ENCODE measurements at places on chromosomes 4 and X.

GRCh38 chrX:9586992-9587392, 122.1 kb downstream of the TBL1X start:
- no peak for DNase-seq

DNA sequence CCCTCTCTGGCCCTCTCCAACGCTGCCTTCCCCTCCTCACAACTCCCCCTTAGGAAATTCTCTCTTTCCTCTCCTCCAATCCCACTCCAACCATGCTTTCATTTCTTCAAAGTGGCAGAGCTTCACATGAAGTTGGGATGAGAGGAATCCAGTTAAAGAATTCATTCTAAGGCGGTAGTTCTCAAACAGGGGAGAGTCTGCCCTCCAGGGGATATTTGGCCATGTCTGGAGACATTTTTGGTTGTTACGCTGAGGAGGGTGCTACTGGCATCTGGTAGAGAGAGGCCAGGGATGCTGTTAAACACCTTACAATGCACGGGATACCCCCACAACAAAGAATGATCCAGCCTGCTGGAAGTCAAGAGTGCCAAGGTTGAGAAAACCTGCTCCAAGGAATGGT, 40.5 kb upstream of the PHKA2 start:
- DNase-seq, result no peak

DNA sequence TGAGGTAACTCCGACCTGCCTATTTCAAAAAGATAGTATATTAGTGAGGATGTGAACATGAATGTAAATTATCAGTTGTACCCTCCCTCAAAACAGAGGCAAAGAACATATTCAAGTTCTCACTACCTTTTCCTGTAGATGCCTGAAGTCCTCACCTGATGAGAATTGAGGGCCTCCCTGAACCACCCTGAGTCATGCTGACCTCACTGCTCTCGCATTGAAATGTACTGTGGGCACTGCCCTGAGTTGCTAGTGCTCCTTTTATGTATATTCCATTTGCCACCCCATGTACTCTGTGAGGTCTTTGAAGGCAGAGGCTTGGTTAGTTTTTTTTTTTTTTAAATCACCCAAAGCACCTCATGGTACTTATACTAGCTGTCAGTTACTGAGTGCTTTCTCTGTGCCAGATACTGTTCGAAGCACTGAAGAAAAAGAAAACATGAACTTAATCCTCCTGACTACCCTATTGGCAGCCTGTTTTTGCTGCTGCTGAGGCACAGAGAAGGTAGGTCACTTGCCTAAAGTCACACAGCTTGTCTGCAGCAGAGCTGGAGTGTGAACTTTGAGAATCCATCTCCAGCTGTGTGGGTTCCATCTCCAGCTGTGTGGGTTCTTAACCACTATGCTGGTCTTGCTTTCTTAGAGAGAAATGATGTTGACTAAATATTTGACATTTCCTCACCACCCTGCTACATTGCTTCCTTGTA, 253.1 kb upstream of the GPC4 start:
- no peak for DNase-seq

DNA sequence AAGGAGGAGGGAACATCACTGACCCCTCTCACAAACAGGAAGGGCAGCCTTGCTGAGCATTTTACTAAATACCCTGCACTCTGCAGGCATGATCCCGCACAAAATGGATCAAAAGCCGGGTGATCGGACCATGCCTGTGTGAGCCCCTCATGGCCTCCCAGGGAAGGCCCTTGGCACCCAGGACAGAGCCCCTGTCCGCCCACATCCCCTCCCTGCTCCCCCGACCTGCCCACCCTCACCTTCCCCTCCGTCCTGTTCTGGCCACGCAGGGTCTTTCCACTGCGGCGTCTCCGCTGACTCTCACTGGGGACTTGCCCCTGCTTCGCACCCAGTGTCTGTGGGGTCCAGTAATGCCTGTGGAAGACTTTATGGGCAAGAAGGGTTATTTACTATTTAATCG, 105.0 kb downstream of the HMX1 start:
- no peak for DNase-seq

DNA sequence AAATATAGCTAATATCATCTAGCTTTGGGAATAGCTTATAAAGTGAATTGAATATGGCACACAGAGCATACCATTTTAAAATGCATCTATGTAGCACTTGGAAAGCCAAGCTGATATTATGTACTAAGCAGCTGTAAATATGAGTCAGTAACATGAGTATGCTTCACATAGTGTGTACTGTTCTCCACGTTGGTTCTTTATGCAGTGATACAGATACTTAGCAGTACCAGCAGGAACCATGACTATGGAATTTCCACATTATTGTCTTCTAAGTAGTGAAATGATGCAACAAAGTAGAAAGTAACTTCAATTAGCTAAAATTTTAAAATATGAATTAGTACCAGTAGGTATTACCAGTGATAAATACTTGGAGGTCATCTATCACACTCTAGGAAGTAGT, 320.1 kb downstream of the BMPR1B start:
- no peak for DNase-seq

GRCh38 chrX:74372272-74372671, 49.0 kb upstream of the SLC16A2 start:
- DNase-seq, result no peak

- no peak for DNase-seq
Measured at GRCh38 chr4:25180524-25181131, 20.4 kb upstream of the SEPSECS start.

- no peak for DNase-seq
Measured at GRCh38 chrX:118239913-118240698, 105.8 kb upstream of the WDR44 start.

GRCh38 chr4:10205223-10205622, 88.6 kb upstream of the WDR1 start:
- DNase-seq, result no peak

DNA sequence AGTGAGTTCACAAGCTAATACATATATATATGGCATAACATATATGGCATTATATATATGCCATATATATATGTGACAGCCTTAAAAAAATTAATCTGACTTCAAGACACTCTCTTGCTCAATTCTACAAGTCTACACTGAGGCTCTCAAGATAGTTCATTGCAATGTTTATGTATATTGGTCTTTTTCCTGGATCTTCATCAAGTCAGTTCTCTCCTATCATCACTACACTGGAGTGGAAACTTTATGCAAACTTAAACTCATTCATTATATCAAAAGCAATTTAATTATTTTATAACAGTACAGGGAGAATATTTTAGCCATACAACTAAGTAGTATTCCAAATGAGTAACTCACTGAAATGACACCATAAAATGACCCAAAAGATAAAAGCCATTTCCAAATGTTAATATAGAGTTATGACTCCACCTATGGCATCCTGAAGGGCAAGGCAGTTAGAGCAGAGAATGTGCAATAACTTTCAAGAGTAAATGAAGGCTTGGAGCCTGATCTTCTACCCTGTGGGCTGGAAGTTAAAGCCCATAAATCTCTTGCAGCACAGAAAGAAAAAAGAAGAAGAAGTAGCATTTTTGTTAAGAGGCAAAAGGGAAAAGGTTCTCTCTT, 176.3 kb upstream of the SLIT2 start:
- DNase-seq, result no peak

- DNase-seq, result no peak
Measured at GRCh38 chr4:122798101-122798500, 28.5 kb upstream of the FGF2 start.

- no peak for DNase-seq
Measured at GRCh38 chrX:27619975-27620374, 29.8 kb downstream of the DCAF8L2 start.

GRCh38 chr4:1862961-1863296, 7.0 kb upstream of the LETM1 start:
- DNase-seq, result no peak

DNA sequence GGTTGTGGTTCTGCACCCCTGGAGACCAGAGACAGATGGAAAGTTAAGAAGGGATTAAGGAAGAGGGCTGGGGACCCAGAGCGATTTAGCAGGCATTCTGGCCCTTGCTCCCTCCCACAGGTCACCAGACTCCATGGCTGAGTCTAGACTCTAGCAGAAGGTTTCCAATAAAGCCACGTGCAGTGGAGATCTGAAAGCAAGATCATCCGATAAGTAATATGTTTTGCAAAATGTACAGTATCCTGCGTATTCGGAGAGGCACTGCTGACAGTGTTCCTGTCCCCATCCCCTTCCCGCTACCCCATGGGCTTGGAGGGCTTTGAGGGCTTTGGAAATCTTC, 531 bp upstream of the GPRIN3 start:
- DNase-seq, result no peak

- DNase-seq, result no peak
Measured at GRCh38 chrX:44871114-44871645, 1.8 kb upstream of the KDM6A start.

DNA sequence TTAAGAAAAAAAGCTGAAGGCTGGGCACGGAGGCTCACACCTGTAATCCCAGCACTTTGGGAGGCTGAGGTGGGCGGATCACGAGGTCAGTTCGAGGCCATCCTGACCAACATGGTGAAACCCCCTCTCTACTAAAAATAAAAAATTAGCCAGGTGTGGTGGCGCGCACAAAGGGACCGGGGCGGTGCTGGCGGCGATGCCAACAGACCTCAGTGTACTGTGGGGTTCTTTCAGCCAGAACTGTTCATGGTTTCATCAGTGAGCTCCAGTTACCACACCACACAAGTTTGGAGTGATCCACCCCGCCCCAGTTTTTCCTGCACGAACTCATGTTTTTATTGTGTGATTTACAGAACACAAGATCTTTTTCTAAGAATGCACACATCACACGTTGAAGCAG, 21.2 kb upstream of the IRAK1 start:
- no peak for DNase-seq

DNA sequence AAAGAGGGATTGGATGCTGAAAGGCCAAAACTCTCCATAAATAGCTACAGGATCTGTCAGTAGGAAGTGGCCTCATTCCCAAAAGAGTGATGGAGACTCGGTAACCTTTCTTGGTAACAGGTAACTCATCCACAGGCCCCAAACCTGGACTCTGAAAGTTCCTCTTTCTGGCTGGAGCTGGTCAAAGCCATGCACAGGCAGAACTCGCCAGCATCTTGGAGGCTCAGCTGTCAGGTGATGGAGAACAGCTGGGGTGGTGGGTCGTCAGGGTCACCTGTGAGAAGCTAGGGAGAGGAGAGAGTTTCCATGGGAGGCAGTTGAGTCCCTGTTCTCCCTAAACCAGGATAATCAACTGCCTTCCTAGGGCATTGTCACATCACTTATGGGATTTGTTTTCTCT, 354.3 kb upstream of the GATB start:
- no peak for DNase-seq

DNA sequence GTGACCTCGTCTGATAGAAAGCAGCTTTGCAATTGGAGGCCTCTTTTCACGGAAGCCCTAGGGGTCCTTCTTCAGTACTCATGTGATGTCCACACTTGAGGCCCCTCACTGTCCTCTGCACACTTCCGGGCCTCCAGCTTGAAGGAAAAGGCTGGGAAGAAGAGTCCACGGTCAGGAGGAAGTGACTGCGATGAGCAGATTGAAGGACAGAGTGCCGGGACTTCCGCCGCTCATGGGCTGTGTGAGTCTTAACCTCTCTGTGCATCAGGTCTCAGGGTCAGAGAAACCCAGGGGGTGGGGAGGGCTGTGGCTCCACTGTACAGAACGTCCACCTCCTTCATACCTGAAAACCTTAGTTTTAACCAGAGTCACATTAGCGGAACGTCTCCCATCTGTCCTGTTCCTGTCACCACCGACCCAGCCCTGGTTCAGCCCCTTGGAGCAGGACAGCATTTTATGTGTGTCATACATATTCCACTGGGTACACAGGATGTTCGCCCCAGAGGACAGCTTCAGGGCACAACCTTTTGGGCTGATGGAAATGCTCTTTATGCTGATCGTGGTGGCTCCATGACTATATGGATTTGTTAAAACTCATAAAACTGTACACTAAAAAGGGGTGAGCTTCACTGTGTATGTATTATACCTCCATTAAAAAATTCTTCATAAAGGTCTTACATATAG, 51.0 kb upstream of the SORCS2 start:
- no peak for DNase-seq

GRCh38 chr4:179709961-179710624, 2267.9 kb upstream of the AGA start:
- no peak for DNase-seq

- no peak for DNase-seq
Measured at GRCh38 chr4:122898370-122899150, 23.8 kb downstream of the NUDT6 start.

DNA sequence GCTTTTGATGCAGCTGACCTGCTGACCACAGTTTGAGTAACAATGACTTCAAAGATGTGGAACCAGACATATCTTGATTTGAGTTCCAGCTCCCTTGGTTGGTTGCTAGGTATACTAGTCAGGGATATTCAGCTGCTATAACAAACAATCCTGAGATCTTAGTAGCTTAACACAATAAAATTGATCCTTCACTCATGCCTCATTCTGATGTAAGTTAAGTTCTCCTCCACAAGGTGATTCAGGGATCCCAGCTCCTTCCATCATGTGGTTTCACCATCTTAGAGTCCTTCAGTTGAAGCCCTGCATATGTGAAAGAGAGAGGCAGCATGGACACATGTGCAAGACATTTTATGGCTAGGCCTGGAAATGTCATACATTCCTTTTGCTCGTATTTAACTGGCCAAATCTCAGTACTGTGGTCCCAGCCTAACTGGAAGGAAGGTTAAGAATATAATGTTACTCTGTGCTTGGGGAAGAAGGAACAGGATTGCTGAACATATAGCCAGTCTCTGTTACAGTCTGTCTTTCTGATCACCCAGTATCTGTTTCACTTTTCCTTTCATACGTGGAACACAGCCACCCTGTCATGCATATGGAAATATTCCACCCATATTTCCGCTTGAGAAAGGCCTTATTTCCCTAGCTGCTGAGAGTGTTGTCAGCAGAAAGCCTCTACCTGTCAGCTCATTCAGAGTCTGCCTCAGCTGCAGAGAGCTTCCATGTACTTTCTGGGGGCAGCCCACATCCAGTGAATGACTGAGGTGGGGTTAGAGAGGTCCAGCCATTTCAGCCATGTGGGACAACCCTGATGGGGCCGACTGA, 7.1 kb downstream of the SMIM9 start:
- no peak for DNase-seq

- DNase-seq, result no peak
Measured at GRCh38 chr4:70979445-70980008, 13.9 kb upstream of the DCK start.

DNA sequence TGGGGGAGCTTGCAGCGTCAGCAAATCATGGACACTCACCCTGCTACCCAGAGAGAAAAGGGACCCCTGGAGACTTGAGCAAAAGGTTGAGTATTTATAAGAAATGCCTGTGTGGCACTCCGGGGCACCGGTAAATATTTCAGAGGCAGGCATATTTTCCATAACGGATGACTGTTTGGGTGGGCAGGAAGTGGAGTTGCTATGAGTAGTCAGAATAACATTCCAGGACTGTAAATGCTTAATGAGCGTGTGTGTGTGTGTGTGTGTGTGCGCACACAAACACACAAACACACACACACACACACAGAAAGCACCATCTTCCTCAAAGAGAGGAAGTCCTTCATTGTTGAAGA, 74.6 kb downstream of the MXRA5 start:
- no peak for DNase-seq

DNA sequence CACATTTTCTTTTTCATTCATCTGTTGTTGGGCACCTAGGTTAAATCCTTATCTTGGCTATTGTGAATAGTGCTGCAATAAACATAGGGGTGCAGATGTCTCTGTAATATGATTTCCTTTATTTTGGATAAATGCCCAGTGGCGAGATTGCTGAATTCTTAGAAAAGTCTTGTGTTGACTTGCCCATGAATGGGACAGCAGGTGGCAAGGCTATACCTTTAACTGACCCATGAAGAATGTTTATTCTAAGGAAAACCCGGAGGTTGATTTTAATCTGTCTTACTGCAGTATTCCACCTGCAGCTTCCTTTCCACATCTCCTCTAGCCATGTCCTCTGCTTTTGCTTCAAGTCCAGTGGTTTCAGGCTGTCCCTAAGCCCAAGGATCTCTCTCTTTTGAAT, 220.6 kb downstream of the SNCA start:
- no peak for DNase-seq

- DNase-seq, result no peak
Measured at GRCh38 chr4:108181704-108182103, 13.0 kb upstream of the LEF1 start.

Data from stimulated activated CD4-positive, alpha-beta T cell treated with anti-CD3 and anti-CD28 coated beads, Interleukin-15, amount 100 ng/mL, for 1 hour (primary cell).